Cardiac fibroblast (primary cell): ENCODE measurements at places on chromosomes 16 and 17.

DNA sequence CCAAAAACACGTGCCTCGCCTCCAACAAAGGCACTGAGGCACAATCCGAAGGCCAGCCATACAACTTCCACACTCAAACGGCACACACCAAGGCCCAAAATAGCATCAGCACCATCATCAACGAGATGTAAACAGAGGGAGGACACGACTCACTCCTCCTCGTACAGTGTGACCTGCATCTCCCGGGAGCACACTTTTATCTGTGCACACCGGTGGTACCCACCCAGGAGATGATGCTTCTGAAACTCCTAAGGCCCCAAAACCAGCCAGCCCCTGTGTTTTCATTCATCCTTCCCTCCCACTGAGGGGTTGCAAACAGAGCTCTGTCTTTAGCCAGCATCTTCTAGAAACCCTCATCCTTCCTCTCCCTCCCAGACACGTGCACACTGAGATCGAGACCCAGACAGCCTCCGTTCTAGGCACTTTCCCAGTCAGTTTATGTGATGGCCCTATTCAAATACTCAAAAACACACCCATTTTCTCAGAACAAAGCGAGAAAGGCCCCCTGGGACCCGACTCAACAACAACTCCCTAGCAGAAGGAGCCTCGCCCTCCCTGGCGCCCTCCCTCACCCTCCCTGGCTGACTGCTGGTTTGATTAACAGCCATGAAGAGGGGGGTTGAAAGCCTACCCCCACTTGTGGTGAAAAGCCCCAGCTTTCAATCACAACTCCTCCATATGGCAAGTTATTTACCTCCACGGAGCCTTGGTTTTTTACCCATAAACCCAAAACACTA, 76.3 kb downstream of the GAS7 start:
- no peak for DNase-seq

- no peak for DNase-seq
Measured at GRCh38 chr17:13384626-13385025, 217.1 kb downstream of the HS3ST3A1 start.

DNA sequence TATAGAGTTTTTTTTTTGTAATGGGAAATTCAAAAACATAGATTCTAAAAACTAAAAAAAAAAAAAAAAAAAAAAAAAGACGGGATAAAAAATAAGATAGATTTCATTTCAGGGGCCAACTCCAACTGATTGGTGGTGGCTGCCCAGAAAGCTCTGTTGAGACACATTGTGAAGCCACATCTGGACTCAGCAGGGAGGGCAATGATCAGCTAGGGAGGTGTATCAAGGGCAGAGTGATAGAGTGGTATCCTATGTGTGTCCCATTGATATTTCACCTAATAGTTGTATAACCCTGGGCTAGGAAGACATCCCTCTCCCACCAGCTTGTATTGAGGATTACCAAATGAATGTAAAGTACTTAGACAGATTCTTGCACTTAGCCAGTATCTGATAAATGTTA, 6.7 kb upstream of the CMTR2 start:
- DNase-seq, result no peak

DNA sequence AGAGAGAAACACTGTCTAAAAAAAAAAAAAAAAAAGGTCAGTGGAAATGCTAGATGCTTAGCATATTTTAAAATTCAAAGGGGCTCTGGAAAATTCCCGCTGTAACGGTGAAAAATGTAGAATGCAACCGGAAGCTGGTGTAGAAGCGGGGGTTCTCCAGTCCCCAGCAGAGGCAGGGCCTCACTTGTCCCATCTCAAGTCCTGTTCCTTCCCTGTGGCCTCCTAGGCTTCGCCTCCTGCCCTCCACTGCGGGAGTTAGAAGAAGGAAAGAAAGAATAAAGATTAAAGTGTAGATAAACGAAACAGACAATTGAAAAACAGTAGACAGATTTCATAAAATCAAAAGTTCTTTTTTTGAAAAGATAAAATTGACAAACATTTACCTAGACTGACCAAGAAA, 14.8 kb upstream of the ZNF287 start:
- DNase-seq, result no peak

GRCh38 chr17:73689596-73690275, 45.5 kb upstream of the SDK2 start:
- no peak for DNase-seq

GRCh38 chr16:66468321-66468965, 41.3 kb downstream of the BEAN1 start:
- no peak for DNase-seq

DNA sequence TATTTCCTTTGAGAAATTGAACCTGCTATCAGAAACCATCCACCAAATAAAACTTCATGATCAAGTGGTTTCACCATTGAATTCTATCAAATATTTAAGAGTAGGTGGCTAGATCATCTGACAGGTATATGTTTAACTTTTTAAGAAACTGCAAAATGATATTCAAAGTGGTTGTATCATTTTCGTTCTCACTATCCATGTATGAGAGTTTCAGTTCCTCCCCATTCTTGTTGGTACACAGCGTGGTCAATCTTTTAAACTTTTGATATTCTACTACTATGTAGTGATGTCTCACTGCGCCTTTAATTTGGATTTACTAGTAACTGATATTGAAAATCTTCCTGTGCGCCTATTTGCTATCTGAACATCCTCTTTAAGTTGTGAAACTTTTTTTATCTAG, 163.7 kb downstream of the CYB561 start:
- no peak for DNase-seq

DNA sequence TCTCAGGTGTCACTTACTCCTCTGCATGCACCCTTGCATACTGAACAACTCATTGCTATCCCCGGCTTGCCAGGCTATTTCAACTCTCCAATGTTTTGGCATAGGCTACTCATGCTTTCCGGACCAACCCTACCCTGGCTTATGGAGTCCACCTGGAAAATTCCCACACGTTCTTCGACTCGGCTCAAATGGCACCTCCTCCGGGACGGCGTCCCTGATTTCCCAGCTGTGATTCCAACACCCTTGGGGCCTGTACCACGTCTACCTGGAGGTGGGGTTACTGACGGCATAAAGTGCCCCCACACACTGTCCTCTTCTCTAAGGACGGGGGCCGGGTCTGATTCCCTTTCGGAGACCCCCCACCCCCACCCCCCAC, 498 bp downstream of the SMYD4 start:
- peak; percentile 30 for DNase-seq

DNA sequence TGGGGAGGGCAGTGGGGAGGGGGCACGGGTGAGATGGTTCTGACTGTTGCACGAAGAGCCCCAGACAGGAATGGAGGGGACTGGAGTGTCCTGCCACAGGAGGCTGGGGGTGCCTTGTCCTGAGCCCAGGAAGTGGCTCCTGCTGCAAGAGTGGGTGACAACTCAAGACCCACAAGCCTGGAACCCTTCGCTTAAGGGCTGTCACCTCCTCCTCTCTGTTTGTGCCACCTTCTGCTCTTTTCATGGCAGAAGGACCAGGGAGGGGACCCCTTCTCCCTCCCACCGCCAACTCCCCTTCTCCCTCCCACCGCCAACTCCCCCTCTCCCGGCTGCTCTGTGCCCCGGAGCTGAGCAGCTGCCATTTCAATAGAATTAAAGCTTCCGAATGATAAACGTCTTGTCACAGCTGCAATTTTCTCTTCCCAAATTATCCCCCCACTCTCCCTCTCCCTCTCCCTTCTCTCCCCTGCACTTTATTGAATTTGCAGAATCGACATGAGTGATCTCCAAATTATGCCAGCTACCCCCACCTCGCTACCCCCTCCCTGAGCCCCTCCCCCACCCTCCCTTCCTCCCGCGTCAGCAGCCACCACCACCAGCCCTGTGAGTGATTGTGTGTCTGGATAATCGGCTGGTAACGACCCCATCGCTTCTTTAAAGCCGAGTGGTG, 13.7 kb downstream of the GJD3 start:
- no peak for DNase-seq

DNA sequence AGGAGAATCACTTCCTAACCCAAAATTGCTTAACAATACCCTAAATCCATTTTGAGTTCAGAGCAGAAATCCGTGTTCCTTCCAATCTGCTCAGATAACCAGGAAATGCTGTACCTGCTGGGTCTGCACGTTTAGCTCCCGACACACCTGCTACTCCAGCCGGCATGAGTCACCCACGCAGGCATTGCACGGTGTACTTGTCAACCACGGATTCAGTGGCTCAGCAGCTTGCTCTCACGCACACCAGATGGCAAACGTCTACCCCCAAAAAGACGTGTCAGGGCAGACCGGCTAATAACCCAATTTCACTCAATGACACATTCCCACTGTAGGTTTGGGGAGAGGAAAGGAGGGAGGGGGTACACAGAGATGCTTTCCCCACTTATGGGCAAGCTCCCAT, 468.1 kb downstream of the SOX9 start:
- DNase-seq, result peak; percentile 78

DNA sequence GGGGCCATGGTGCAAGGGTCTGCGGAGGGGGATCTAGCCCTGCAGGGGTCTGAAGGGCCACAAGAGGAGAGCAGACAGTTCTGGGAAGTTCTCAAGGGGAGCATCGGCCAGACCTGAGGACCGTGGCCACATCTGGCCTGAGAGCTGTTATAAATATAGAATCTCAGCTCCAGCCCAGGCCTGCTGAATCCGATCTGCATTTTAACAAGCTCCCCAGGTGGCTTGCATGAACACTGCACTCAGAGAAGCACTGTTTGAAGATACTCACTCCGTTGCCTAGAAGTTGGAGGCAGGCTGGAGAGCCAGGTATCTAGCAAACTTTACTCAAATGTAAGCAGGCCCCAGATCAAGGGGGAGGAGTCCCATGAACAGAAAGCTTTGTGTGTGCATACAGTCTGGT, 61.3 kb downstream of the NKD1 start:
- DNase-seq, result no peak

- DNase-seq, result no peak
Measured at GRCh38 chr17:63534816-63535455, 11.8 kb downstream of the KCNH6 start.

- peak; percentile 85 for DNase-seq
Measured at GRCh38 chr17:37614391-37614790, 5.2 kb upstream of the SYNRG start.

DNA sequence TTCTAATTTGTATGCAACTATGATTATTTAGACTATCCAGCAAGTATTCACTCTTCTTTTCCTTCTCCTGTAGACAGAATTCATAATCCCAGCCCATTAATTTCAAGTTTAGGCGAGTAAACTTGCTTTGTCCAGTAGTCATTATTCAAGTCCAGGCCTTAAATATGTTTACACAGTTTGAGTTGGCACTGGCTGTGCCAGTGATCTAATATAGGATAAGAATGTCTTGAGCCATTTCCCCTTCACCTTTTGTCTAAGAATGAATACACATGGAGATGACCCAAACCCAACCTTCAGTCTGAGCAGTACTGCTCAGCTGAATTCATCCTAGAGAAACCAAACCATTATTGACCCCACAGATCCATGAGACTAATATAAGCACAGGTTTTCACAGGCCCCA, 930.4 kb upstream of the CDH8 start:
- DNase-seq, result no peak

GRCh38 chr16:75460446-75460845, 4.0 kb downstream of the TMEM170A start:
- DNase-seq, result peak; percentile 34

DNA sequence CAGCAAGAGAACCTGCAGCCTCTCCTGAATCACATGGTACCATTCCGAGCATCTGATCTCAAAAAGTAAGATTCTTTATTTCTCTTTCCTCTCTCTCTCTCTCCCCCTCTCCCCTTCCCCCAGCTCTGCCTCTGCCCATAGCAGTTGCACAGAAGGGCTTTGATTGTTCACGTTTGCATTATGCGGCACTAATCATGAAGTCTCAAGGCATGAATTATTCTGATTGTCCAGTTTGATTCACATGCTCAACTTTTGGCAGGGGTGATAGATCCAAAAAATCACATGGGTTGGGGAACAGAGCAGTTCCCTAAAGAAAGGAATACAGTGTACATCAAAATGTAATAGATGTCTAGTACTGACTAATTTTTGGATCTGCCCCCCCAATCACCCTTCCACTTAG, 380.0 kb upstream of the SOX9 start:
- DNase-seq, result no peak

DNA sequence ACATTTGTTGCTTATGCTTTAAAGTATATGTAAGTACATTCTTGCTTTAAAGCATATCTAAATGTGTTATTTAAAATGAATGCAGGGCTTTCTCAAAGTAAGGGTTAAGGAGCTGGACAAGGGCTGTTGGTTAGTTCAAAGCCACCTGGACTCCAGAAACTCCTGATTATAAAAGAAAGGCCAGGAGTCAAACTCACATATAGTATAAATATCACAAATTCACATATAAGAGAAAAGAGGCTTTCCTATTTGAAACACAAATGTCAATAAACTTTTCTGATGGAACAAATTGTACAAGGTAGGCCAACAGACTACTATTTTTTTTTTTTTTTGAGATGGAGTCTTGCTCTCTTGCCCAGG, 84.5 kb upstream of the CORO6 start:
- no peak for DNase-seq

GRCh38 chr16:87966064-87966645, 14.9 kb downstream of the BANP start:
- peak; percentile 85 for DNase-seq

DNA sequence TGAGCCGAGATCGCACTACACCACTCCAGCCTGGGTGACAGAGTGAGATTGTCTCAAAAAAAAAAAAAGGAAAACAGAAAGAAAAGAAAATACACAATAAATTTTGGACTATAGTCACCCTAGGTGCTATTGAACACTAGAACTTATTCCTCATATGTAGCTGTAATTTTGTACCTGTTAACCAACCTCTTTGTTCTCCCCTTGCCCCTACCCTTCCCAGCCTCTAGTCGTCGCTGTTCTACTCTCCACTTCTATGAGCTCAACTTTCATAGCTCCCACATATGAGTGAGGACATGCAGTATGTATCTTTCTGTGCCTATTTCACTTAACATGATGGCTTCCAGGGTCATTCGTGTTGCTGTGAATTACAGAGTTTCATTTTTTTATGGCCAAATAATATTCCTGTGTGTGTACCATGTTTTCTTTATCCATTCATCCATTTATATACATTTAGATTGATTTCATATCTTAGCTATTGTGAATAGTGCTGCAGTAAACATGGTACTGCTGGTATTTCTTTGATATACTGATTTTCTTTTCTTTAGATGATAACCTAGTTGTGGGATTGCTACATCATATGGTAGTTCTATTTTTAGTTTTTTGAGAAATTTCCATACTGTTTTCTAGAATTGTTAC, 28.3 kb downstream of the VPS35L start:
- DNase-seq, result peak; percentile 76

DNA sequence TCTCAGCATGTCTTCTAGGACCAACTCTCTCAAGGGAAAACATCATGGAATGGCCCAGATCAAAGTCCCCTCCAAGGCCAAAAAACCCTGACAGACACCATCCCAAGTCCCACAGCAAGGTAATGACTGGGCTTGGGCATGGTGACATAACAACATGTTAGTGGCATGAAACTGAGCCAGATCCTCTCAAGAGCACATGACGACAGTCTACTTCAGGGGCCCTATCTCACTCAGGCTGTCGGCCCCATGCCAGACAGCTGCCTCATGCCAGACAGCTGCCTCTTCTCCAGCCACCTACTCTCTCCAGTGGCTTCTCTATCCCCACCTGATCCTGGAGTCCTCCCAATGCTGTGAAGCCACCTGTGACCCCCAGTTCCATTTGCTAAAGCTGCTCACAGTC, 18.4 kb downstream of the HSD11B2 start:
- no peak for DNase-seq

- no peak for DNase-seq
Measured at GRCh38 chr16:78501744-78502143, 402.3 kb downstream of the WWOX start.
